ENCODE measurements at places on chromosomes 1 and 21.

GRCh38 chr1:231927431-231927830, 300.8 kb downstream of the DISC1 start:
- no peak for DNase-seq

DNA sequence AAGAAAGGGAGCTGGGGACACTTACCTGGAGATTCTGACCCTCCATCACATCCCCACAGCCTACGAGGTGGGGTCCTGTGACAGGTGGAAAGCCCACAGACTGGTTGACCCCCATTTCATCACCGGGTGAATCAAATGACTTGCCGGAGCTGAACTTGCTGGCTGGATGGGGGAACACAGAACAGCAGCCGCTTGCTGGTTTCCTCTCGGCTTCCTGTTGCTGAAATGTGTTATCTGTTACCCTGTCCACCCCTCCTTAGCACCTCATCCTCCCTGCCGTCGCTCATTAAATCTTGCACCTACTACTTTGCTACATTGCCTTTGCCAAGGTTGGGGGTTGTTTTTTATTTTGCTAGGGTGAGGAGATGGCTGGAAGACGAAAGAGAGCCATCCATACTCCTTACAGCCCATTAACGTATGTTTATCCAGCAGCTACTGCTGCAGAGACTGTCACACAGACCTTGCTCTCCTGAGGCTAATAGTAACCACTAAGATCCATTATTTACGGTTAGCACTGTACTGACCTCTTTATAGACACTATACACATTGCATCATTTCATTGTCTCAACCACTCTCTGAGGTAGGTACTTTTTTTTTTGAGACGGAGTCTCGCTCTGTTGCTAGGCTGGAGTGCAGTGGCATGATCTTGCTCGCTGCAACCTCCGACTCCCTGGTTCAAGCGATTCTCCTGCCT, 7.0 kb downstream of the PAFAH2 start:
- no peak for DNase-seq

GRCh38 chr1:8222789-8223188, 95.1 kb upstream of the SLC45A1 start:
- DNase-seq: no peak

DNA sequence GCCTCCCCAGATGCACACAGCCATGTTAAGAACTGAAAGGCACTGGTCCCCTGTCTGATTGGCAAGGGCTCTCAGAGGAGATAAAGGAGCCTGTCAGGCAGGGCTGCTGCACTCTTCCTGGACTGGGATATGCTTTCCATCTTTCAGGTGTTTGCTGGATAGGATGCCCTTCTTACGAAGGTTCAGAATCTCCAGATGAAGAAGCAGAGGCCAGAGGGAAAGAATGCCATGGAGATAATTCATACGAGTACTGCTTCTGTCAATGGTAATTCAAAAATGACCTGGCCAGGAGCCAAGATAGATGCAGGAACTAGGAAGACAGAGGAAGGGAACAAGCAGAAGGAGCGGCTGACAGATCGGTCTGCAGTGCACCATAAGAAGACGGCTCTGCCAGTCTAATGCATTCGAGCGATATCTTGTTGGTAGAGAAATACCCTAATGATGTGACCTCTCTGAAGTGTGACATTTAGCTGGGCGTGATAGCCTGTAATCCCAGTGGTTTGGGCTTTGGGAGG, 16.6 kb upstream of the ATP2B4 start:
- no peak for DNase-seq

DNA sequence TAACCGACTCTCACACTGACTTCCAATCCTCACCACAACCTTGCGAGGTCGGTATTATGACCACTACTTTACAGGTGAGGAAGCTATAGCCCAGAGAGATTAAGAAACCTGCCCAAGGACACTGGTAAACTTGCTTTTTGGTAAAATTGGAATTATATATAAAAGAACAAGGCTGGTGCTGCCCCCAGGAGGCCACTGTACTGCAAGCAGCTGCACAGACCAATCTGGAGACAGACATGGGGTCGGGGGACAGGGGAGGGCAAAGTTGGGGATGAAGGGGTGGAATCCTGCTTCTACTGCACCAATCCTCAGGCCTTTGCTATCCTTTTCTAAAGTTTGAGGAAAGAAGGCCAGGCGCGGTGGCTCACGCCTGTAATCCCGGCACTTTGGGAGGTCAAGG, 280.8 kb downstream of the SPATA17 start:
- DNase-seq: no peak

DNA sequence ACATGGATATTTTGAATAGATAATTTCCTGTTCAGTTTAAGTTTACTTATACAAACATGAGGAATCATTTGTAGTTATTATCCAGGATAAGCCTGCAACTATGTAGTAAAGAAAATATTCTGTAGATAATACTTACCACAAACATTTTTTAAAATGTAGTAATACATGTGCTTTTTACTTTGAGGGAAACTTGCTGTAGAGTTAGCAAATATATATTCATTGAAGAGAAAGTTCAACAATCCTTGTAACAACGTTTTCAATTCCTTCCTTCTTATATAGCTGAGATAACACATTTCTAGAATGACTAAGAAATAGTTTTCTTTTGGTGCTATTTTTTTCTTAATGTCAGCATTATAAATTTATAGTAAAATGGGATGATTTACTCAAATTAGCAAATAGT, 664.6 kb upstream of the ADAMTS5 start:
- no peak for DNase-seq

- DNase-seq: no peak
Measured at GRCh38 chr1:25549273-25550154, 6.1 kb downstream of the LDLRAP1 start.

GRCh38 chr1:10940451-10940804, 72.0 kb upstream of the TARDBP start:
- DNase-seq: no peak

DNA sequence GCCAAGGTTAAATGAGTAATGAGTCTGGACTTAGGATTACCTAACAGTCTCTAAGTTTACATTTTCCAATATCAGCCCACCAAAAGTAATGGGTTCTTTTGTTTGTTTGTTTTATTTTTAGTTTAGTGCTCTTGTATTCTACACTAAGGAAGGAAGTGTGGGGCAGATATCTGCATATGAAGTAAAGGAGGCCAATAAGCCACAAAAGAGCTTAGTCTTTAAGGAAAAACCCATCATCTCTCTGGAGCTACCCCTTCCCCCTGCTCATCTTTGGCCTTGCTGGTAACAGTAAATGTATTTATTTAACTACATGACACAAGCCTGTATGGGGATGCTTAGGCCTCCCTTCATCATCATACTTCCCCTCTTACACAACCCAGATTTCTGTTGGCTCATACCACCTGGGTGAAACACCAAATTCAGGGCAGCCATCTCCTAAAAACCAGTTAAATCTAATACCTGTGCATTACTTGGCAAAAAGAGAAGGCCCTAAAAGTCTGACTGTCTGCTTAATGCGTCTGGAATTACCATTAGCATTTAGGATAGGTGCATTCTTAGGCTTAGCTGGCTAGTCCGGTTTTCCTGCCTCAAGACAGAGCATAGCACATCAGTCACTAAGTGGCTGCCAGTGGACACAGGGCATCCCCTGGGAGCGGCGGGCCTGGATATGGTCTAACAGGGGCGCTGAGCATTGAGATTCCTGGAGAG, 96.8 kb upstream of the ADGRL2 start:
- no peak for DNase-seq

All from type B pancreatic cell (in vitro differentiated cells).